ENCODE measurements at places on chromosomes 5 and 9.

GRCh38 chr5:103259705-103260355 lies 1.3 kb downstream of the MACIR start:
- no peak for DNase-seq

DNA sequence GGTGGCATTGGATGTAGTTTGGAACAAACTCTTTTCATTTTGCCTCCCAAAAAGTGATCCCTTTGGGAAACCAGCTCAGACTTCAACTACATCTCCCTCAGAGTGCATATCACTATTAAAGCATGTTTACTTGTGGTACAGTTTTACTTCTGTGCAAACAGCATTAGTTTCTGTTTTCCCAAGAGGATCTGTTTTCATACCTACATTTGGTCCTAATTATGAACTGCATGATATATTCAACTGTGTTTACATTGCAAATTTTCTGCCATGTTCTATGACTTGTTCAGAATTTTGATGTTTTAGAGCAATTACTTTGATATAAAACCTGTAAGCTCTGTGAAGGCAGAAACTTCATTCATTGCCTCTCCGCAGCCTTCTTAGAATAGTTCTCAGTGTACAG lies 681.5 kb upstream of the ACO1 start:
- DNase-seq, result no peak

GRCh38 chr5:23223846-23224245 lies 283.6 kb upstream of the PRDM9 start:
- no peak for DNase-seq

- no peak for DNase-seq
Observed at GRCh38 chr5:161763571-161763970, 78.0 kb downstream of the GABRA6 start.

DNA sequence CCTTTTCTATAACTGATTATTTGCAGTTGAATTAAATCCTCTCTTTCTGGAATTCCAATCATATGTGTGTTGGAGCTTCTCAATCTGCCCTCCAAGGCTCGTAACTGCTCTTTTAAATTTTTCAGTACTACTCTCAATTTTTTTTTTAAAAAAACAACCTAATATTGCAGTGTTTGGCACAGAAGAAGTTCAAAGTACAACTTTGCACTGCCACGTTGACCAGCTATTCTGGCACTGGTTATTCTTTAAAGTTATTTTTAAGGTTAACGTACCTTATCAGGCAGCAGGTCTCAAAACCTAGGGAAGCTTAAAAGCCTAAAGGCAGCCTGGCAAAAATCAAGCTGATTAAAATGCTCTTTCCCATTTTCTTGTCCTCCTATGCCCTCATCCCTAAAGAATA lies 120.5 kb downstream of the GHR start:
- no peak for DNase-seq

DNA sequence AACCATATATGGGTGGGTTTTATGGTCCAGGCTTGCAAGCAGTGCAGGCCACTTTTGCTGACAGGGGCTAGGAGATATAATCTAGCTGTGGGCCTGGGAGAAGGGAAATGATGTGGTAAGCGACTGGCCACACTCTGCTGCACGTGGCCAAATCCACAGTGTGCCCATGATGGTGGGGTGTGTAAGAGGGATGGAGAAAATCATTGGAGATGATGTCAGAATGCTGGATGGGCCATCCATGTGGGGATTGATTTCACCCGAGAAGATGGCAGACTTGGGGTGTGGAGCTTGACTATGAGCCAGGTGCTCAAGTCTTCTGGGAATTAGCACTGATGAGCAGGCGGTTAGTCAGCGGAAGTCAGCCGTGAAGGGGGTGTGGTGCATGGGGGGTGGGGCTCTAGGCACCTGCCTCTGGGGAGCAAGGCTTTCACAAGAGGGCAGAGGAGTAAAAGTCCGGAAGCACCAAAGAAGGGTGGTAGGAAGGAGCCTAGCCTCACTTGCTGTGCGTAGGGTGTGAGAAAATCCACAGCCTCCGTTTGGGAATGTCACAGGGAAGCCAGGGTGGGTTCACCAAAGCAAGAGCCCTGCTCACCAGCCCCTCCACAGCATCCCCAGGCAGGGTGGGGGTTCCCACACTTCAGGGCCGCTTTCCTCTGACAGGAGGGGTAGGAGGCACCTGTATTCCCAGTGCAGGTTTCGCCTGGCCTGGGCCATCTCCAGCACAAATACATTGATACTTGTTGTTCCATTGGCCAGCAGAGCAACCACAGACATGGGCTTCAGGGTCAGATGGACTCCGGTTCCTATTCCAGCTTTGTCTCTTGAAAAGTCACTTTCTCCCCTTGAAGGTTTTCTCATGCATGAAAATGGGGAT lies 44.5 kb upstream of the ANGPTL2 start:
- peak; percentile 0 for DNase-seq

All from CD4-positive, alpha-beta T cell treated with Interleukin-2 at 100 ng/mL for 4 hours (primary cell).